ENCODE measurements at places on chromosomes 11 and 22.

GRCh38 chr11:62614275-62614674, 1.2 kb downstream of the ROM1 start:
- peak; percentile 62 for DNase-seq

GRCh38 chr11:12135185-12135584, 24.8 kb downstream of the MICAL2 start:
- DNase-seq, result no peak

GRCh38 chr11:119380160-119380826, 1.2 kb downstream of the USP2 start:
- DNase-seq, result no peak

GRCh38 chr22:28978158-28978557, 83.5 kb downstream of the C22orf31 start:
- no peak for DNase-seq

DNA sequence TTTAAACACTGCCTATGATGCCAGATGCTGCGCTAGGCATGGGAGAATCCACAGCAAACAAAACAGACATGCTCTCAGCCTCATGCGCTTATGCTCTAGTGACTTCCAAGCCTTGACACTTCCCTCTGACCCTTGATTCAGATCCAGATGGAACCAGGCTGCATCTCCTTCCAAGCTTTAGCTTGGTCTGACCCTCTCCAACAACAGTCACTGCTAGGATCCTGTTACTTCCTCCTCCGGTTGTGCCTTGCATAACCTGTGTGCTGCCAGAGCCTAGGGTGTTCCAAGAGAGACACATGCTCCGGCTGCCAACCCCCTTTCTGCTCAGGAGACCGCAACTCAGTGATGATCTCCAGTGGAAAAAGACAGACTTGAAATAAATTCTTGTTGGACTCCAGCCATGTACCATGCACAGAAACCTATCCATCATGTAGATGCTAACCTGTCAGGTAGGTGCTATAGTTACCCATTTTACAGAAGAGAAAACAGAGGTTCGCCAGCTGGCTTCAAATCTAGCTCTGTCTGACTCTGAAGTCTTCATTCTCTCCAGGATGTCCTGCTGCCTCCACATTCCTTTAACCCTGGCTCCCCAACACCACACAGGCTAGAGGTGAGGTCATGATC, 136.3 kb upstream of the TEAD1 start:
- no peak for DNase-seq

DNA sequence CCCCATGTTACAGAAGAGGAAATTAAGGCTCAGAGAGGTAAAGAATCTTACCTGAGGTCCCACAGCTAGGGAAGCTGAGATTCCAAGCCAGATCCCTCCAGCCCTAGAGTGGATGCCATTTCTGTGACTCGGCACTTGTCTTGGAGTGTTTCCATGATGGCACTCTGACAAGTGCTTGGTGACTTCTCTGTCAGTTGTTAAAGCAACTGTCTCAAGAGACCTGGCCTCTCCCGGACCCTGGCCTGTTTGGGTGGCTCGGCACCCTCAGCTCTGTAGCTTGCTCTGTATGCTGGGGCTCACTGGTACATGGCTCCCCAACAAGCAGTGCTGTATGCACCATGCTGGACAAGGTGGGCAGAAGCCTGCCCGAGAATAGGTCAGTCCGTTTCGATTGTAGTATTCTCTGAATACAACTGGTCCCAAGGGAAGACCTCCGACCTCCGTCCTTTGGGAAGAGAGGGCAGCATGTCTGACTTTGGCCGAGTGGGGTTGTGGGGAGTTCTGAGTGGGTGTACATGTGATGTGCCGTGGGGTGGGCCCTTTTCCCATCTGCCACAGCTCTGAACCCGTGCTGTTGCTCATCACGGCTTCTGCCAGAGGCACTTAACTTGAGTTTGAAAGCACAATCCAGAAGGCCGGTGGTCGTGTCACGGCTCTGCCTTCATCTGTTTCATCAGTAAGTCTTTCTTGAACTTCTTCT, 12.4 kb downstream of the ACO2 start:
- DNase-seq, result no peak

DNA sequence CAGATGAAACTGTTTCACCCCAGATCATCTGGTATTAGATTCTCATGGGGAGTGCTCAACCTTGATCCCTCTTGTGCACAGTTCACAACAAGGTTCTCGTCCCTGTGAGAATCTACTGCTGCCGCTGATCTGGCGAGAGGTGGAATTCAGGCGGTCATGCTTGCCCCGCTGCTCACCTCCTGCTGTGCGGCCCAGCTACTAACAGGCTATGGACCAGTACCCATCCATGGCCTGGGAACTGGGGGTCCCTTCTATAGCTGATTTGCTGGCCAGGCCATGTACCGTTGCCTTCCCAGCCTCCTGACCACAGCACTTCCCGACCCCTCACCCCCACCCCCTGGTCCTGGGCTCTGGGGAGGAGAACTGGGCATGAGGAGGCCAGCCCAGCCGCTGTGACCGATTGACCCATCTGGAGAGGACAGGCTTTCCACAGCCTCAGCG, 2.6 kb downstream of the PHLDA2 start:
- no peak for DNase-seq

GRCh38 chr11:35304900-35305460, 114.4 kb downstream of the SLC1A2 start:
- DNase-seq, result no peak

DNA sequence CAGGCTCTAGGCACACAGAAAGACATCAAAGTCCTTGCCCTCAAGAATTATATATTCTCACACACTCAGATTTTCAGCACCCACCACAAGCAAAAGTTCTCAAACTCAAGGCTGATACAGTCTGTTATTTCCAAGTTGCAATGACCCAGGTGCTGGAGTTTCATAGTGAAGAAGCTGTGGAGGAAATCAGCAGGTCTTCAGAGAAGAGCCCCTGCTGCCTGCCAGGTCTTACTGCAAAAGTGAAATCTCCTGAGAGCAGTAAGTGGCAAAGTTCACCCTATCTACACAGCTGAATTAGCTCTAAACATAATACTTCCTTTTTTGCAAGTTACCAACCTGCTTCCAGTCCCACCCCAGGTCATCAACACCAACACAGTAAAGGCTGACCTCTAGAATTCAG, 64.6 kb downstream of the RPL27A start:
- no peak for DNase-seq

- no peak for DNase-seq
Measured at GRCh38 chr22:49983148-49984042, 22.8 kb downstream of the PIM3 start.

GRCh38 chr11:68004551-68005335, 846 bp upstream of the UNC93B1 start:
- DNase-seq, result no peak

GRCh38 chr11:34631737-34632104, 10.8 kb downstream of the EHF start:
- DNase-seq, result no peak

DNA sequence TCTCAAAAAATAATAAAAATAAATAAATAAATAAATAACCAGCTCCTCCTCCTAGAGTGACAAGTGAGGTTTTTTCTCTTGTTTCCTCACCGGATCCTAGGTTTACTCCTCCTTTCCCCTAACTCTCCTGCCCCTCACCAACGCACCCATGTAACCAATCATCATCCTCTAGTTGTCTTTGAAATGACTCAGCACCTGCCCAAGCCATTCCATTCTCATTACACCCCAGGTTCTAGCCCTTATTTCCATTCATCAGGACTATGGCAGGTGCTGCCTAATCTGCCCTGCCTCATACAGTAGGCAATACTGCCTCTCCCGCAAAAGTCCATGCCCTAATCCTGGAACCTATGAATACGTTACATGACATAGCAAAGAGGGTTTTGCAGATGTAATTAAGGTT, 60.4 kb downstream of the BUD13 start:
- no peak for DNase-seq

DNA sequence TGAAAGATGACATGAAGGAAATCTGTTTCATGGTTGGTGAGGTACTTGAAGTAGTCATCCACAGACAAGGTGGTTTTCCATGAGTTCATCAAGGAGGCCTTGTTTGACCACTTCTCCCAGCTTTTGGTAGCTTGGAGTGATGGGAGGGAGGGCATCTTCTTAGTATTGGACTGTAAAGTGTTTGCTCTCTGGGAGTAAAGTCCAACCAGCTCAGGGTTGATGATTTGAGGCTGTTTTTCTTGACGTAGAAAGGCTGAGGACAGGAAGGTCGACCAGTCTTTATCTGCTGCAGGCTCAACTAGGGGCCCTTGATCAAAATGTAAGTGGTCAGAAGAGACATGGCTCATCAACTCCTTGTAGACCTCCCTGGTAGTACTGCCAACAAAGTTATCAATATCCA, 1.7 kb downstream of the CCDC87 start:
- no peak for DNase-seq

- DNase-seq, result no peak
Measured at GRCh38 chr11:67514116-67514515, 6.2 kb upstream of the CDK2AP2 start.

DNA sequence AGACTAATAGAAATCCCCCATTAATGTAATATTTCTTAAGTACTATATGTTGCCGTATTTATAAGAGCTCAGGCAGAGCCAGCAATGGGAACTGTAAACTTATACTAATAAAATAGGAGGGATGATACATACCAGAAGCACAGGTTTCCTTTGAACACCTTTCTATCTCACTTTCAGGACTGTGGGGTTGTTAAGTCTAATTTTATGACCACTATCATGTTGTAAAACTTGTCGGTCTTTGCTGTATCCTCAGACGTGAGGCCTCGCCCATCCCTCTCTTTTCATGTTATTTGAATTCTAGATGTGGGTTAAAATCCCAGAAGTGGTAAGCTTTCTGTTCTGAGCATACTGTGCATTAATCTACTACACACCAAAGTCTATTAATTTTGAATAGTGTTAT, 1083.5 kb upstream of the TENM4 start:
- no peak for DNase-seq

DNA sequence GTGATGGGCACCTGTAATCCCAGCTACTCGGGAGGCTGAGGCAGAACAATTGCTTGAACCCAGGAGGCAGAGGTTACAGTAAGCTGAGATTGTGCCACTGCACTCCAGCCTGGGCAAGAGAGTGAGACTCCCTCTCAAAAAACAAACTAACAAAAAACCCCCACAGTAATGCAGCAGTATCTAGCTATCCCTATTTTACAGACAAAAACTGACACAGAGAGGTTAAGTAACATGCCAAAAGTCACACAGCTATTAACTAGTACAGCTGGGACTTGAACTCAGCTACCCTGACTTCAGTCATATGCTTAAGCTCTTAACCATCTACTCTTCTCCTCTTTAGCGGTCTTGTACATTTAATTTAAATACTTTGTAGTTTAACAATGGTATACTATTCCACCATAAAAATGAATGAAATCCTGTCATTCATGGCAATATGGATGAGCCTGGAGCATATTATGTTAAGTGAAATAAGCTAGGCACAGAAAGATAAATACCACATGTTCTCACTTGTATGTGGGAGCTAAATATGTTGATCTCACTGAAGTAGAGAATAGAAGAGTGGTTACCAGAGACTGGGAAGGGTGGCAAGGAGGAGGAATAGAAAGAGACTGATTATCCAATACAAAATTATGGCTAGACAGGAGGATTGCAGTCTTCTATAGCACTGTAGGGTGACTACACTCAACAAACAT, 82.8 kb downstream of the DENND5A start:
- DNase-seq, result no peak

DNA sequence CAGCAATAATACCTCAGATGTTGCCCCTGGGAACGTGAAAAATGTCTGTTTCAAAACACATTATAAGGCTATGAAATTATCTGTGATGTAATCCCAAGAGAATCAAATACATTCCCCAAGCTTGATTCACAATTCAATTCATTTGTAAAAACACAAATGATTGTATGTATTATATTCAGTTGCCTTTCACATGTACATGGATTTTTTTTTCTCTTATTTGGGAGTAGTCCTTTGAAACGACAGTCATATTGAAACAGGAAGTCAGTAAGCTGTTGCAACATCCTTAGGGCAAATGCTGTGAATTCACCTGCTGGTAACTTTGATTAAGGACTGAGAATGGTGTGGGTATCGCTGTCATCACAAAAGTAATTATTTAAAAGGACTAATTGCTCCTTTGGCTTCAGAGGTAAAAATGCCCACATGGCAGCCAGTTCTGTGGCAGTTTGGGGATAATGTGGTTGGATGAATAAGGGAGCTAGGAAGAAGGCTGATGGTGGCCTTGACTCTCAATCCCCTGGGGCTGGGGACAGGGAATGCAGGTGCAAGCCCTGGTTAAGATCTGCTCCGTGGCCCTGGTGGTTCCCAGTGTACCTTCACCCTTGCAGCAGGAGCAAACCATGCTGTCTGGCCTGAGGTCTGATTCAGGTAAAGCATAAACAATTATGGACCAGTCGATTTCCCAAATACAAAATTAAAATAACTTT, 13.2 kb downstream of the EHF start:
- DNase-seq, result no peak

- DNase-seq, result no peak
Measured at GRCh38 chr22:37511395-37512104, 7.7 kb downstream of the CARD10 start.

DNA sequence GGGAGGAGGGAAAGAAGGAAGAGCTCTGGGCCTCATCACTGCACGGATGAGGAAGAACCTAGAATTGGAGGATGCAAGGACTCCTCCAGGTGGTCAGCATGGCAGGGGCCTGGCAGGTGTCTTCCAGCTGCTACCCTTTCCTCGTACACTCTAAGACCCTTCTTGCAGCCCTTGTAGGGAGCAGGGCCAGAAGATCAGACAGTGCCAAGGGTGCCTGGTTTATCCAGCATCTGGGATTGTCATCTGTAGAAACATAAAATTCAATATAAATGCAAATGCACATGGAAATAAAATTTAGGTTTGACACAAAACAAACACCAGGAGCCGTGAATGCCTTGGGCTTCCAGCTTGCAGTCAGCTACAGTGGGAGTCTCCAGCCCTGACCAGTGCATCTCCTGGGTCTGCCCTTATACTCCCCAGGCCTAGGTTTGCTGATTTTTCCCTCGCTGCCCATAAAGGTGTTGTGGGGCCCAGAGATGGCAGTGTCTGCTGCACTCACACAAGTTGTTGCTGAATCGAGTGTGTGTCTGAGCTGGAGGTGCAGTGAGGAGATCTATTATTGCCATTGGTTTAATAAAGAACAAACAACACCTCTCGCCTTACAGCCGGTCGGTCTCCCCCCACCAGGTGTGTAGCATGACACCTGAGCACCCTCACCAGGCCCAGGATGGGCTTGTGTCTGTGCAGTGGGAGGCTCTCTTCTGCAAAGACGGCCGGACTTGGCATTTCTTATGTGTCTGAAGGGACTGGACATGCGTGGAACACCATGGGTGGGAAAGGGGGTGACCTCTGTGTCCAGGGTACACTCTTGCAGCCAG, 87.1 kb downstream of the BCR start:
- DNase-seq, result no peak

- no peak for DNase-seq
Measured at GRCh38 chr22:42877597-42878340, 20.7 kb upstream of the ARFGAP3 start.
